ENCODE measurements at places on chromosomes 7 and 10.

GRCh38 chr10:22333167-22333974 lies 11.9 kb upstream of the SPAG6 start:
- no peak for DNase-seq

- DNase-seq, result no peak
Observed at GRCh38 chr10:104026762-104027161, 58.9 kb downstream of the COL17A1 start.

- no peak for DNase-seq
Observed at GRCh38 chr10:113041841-113042750, 92.0 kb downstream of the TCF7L2 start.

DNA sequence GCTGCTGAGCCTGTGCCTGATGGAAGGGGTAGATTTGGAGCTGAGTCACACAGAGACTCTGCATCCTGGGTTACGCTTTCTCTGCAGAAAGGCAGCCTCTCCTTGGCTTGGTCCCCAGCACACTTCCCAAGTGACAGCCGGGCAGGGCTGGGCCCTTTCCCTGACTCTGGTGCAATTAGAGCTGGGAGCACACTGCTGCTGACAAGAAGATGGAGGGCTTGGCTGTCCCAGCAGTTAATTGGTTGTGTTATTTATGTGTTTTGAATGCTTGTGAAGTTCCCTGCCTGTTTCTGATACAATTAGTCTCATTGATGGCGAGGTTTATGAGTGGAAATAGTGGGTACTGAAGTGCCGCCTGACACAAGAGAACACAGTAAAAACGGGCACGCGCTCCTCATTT lies 123.6 kb downstream of the TCERG1L start:
- no peak for DNase-seq

- no peak for DNase-seq
Observed at GRCh38 chr7:139918480-139918879, 89.4 kb downstream of the TBXAS1 start.

- DNase-seq, result no peak
Observed at GRCh38 chr10:72334825-72335393, 19.8 kb downstream of the DNAJB12 start.

DNA sequence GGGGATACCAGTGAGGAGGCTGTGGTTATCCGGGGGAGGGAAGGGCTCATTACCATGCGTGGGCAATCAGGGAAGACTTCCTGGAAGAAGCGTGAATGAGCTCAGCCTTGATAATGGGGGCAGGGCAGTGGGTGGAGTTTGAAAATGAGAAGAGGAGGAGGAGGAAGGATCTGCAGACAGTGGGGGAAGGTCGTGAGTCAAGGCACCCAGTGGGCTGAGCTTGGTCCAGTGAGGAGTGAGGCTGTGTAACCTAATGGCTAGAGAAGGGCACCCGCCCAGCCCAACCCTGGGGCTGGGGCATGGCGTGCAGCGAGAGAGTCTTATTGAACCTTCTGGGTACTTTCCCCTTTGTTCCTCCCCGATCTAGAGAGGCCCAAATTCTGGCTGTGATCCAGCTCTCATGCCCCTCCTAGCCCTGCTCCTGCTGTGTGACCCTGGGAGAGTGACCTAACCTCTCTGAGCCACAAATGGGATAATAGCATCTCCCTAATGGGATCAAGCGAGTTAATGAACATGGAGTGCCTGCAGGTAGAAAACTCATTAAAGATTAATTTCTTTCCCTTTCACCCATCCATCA lies 31.5 kb downstream of the CLIP2 start:
- no peak for DNase-seq

GRCh38 chr7:74018246-74018895 lies 9.6 kb upstream of the ELN start:
- no peak for DNase-seq

DNA sequence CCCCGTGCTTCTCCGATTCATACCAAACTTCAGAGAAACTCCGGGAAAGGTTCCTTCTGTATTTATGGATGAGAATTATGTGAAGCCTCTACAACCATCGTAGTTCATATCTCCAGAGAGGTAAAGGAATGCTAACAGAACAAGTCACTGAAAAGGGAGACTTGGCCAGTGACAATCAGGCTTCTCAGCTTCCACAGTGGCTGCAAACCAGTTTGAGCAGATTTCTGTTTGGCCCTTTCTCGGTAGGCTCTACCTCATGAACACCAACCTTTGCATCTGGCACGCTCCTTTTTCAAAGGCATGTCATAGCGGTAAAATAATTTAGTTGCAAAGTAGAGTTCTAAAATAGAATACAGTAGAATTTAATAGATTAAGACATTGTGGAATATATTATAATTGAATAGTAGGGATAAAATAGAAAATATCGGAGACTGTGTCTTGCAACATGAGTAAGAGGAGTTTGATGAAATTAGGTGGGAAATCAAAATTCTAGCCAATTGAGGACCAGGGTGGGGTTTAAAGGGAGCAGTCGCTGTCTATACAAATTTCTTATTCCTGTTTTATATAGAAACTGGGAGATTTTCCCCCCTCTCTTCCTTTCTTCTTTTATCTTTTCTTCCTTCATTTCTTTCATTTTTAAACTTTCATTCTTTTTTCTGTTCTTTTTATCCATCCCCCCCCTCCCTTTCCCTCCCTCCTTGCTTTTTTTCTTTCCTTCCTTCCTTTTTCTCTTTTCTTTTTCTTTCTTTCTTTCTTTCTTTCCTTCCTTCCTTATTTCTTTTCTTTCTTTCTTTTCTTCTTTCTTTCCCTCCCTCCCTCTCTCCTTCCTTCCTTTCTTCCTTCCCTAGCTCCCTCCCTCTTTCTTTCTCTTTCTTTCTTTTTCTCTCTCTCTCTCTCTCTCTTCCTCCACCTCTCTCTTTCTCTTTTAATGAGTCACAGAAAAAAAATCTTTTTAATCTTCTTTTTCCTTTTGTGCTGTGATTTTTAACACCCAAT lies 161.5 kb upstream of the KLF6 start:
- no peak for DNase-seq

- DNase-seq, result no peak
Observed at GRCh38 chr7:96982586-96982985, 22.8 kb upstream of the DLX6 start.

DNA sequence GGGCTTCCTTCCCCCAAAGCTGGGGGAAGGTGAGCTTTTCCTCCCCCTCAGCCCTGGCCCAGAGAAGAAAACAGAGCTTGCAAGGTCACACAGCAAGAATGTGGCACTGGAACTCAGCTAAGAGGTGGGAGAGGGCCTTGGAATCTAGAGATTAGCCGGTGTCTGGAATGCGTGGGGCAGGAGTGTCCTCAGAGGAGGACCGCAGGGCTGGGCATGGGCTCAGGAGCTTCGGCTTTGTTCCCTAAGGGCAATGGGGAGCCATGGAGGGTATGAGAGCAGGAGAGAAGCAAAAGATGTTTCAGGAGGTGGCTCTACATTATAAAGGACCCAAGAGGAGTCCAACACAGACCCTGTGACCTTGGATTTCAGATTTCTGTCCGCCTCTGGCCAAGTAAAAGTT lies 127.2 kb upstream of the TNRC18 start:
- no peak for DNase-seq

- no peak for DNase-seq
Observed at GRCh38 chr7:47583739-47584535, 2.0 kb upstream of the TNS3 start.

GRCh38 chr10:101826852-101827434 lies 8.7 kb upstream of the OGA start:
- DNase-seq, result no peak

GRCh38 chr7:121562259-121562658 lies 166.2 kb upstream of the FAM3C start:
- no peak for DNase-seq

DNA sequence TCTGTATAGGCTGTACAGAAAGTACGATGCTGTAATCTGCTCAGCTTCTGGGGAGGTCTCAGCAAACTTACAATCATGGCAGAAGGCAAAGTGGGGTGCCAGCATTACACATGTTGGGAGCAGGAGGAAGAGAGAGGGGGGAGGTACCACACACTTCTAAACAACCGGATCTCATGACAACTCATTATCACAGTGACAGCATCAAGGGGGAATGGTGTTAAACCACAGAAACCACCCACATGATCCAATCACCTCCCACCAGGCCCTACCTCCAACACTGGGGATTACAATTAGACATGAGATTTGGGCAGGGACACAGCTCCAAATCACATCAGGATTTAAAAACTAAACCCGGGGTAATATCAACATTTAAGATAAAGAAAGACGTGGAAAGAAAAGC lies 468.8 kb upstream of the AUTS2 start:
- DNase-seq, result no peak

GRCh38 chr10:61981460-61981859 lies 80.0 kb downstream of the ARID5B start:
- no peak for DNase-seq

DNA sequence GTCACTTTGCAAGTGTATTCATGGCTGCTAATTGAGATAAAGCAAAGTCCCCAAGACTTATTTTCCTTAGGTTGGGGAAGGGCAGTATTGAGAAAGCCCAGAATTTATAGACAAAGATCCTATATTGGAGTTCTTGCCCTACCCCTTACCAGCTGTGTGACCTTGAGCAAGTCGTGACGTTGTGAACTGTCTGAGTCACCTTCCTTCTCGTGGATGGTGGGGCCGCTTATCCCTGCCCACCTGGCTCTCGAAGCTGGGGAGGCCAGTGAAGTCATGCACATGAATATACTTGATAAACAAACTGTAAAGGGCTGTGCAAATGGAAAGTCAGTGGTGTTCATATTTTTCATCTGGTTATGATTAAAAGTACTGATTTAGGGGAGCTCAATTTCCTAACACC lies 127.4 kb downstream of the TACC2 start:
- no peak for DNase-seq

DNA sequence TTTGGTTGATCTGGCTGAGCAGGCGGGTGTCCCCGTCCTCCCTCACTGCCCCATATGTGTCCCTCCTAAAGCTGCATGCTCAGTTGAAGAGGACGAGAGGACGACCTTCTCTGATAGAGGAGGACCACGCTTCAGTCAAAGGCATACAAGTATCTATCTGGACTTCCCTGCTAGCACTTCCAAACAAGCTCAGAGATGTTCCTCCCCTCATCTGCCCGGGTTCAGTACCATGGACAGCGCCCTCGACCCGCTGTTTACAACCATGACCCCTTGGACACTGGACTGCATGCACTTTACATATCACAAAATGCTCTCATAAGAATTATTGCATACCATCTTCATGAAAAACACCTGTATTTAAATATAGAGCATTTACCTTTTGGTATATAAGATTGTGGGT lies 26.9 kb upstream of the TRIM56 start:
- DNase-seq, result no peak

DNA sequence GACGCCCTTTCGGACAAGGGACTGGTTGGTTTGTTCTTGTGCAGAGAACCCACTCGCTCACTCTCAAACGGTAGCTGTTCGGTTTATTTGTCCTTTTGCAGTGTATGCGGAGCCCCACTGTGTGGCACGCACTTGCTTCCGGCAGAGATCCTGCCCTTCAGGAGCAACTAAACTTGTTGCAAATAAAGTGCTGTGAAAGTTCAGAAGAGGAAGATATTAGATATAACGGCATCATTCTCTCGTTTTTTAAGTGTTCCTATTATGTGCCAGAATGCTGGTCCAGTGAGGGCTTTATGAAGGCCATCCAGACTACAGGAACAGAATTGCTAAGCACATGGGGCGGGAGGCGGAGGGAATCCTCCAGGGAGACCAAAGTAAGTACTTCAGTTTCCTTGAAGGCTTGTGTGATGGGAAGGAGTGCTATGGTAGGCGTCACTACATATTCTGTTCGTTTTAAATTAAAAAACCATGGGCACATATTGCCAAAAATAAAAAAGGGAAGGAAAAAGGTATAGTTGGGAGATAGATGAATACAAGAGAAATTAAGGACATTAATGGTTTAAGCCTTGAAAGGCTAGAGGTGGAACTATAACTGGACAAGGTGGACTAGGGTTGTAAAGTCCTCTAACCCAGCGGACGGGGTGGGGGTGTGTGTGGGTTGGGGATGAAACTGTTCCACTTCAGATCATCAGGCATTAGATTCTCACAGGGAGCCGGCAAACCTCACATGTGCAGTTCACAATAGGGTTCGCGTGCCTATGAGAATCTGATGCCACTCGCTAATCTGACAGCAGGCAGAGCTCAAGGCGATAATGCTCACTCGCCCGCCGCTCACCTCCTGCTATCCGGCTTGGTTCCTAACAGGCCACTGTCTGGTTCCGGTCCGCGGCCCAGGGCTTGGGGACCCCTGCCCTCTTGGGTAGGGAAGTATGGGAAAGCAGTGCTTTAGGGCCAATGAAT lies 704 bp upstream of the ERLIN1 start:
- peak; percentile 37 for DNase-seq

DNA sequence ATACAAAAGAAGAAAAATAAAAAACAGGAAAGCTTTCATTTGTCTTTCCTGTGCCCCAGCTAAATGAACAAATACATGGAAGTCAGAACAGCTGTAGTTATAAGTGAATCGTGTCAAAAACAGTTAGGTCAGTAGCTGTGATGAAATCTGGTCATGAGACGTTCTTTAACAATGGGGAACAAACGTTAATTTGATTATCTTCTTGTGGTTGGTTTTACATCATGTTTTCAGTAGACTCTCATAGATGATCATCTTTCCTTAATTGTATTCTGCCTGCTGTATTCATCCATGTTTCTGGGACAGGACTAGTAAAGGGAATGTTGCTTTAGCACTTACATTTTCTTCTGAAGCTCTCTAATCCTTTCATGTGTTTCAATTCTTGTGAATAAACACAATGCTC lies 97.0 kb downstream of the PCLO start:
- no peak for DNase-seq

GRCh38 chr10:97450828-97451227 lies 4.9 kb downstream of the ZDHHC16 start:
- no peak for DNase-seq

All from caudate nucleus (tissue), 63 donors.